ENCODE measurements at places on chromosomes 16 and 17.

DNA sequence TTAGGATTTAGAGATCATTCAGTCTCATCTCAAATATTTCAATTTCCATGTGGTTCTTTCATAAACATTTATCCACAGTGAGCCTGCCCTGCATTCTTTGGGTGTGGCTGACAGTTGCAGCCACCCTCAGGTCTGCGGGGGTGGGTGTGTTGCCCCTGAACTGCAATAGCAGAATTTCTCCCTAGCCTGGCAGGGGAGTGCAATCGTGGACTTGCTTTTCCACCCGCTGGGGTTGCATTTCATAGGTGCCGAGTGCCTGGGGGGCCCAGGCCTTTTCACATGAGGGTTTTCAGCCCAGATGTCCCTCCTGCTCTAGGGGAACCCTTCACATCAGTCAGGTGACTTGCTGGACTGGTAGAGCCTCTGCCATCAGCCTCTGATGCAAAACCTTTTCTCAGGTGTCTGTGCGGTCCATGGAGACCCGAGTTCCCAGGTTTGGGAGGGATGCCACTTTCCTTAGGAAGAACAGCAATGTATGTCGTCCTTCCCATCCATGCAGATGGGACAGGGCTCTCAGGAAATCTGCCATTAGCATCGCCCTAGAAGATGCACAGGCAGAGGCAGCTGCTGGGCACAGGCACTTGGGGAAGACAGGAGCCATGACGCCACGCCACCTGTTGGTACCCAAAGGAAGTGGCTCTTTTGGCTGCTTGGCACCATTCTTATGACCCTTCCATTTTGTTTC is 2.4 kb upstream of the USP36 start:
- DNase-seq, result no peak

GRCh38 chr16:9099131-9099625 is 7.7 kb downstream of the HAPSTR1 start:
- no peak for DNase-seq

DNA sequence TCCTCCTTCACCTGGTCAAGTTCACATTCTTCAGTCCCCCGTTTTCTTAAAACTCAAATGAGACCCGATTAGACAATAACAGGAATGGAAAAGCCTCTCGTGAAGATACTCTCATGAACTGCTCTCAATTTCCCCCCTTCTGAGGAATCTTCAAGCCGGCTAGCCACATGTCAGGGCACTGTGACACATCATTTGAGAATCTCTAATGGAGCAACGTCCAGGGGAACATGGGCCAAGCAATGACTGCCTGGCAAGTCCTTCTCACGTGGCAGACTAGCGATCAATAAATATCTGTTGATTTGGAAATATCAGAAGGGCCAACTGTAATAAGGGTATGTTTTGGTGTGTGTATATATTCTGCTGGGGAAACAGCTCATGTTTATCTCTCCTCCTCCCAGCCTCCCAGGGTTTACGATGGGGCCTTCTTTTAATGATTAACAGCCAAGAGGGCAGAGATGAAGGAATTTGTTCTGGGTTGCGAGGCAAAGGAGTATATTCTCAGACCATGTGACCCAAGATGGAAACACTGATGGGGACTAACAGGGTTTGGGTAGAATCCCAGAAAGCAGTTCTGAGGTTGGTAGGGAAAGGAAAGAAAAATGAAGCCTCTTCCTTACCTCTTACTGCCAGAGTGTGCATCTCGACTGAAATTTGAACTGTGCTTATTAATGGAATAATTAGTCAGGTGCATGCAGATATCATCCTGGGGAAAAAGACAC is 21.4 kb downstream of the TTLL6 start:
- DNase-seq, result no peak

- no peak for DNase-seq
Measured at GRCh38 chr17:4900231-4901107, 1.1 kb downstream of the C17orf107 start.
